ENCODE measurements at places on chromosomes 13 and 19.

- DNase-seq = no peak
Measured at GRCh38 chr19:48613024-48613851, 1.6 kb downstream of the FAM83E start.

- DNase-seq = no peak
Measured at GRCh38 chr13:110254151-110254679, 52.7 kb downstream of the COL4A1 start.

GRCh38 chr13:71602344-71602743 lies 264.7 kb downstream of the DACH1 start:
- no peak for DNase-seq

DNA sequence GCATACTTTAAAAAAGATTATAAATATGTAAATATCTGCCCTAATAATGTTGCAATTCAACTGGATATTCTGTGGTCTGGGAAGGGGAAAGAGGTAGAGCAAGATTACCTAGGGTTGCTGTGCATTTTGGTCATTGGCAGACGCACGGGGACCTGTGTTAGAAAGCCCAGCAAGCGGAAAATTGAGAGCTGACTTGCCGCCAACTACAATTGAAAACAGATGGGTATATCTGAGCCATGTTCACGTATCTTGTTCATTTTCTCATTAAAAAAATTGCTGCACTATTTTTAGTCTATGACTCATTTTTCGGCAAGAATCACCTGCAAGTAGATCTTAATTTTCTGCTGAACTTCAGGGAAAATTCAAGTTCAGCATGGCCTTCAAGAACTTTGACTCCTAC lies 308.5 kb upstream of the TMTC4 start:
- DNase-seq = no peak

All from GF-D8 (cell line).